Fibroblast of skin of back (primary cell): ENCODE measurements at places on chromosomes 5 and 9.

DNA sequence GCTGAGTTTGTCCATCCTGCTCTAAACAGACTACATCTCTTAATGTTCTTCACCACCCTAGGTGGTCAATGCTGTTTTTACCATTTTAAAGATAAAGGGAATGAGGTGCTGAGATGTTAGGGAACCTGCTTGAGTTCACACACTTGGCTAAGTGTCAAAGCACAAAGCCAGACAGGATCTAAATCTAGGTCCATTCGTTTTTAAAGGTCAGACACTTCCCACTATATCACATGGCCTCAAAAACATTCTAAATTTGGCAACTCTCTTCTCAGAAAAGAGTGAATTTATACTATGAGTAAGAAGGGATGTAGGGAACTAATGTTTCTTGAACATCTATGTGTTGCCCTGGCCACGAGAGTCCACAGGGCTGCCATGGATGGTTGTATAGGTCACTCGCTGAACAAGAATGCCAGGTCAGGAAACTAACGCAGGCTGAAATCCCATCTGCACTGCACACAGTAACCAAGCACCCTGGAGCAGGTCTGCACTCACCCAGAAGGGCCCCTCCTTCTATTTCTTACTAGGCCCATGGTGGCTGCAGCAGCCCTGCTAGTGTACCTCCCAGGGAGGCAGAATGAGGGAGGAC is 213.0 kb downstream of the SPOCK1 start:
- no peak for DNase-seq

GRCh38 chr5:40665635-40666298 is 13.9 kb upstream of the PTGER4 start:
- DNase-seq, result no peak

DNA sequence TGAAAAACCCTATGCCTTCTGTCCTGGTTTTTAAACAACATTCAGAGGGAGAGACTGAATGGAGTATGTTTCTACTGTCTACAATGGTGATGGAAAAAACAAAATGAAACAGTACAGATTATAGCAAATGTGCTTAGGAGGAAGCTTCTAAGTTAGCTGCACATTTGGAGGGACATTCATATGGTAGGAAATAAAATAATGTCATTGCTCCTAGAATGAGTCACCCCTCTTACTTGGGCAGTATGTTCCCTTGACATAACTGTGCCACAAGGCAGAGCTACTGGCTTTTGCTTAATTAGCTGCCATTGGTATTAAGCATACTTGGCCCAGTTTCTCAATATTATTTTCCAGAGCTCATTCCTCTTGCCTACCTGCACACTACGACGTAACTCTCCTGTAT is 128.9 kb downstream of the GDNF start:
- peak; percentile 56 for DNase-seq

- DNase-seq, result no peak
These were observed 9.1 kb downstream of the NIPAL4 start for GRCh38 chr5:157469073-157469472.

GRCh38 chr5:88689668-88690408 is 193.1 kb downstream of the MEF2C start:
- peak; percentile 45 for DNase-seq

DNA sequence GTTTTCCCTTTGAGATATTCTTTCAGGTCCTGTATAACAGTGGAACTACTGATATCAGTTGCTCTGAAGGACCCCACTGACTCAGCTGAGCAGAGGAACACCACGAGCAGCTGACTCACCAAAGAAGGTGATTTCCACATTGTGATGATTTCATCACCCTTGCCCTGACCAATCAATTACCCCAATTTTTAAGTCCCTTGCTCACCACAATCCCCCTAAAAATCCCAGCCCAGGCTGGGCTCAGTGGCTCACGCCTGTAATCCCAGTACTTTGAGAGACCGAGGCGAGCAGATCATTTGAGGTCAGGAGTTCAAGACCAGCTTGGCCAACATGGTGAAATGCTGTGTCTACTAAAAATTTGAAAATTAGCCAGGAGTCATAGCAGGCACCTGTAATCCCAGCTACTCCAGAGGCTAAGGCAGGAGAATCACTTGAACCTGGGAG is 125.3 kb upstream of the ABCA1 start:
- peak; percentile 57 for DNase-seq

- peak; percentile 23 for DNase-seq
These were observed 1094.9 kb downstream of the MAT2B start for GRCh38 chr5:164600274-164600673.

GRCh38 chr5:31390256-31390655 is 141.6 kb downstream of the DROSHA start:
- DNase-seq, result no peak
